ENCODE measurements at places on chromosomes 11 and 22.

GRCh38 chr11:33147559-33147958, 13.7 kb downstream of the CSTF3 start:
- DNase-seq = no peak

DNA sequence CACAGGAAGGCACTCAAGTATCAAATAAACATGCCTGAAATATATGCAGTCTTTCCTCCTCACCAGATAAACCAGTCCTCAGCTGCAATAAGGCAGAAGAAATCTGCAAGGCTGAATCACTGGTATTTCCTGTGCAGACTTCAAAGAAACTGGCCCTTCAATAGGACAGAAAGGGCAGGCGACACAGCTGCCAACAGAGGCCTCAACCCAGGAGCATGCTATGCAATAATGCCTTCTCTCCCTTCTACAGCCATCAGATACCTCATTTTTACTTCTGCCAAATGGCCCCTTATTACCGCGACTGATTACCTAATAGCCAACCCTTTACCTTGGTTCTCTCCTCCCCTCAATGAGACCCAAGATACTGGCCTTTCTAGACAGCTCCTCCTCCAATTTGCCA, 8.0 kb downstream of the NUMA1 start:
- DNase-seq = no peak

- DNase-seq = no peak
Measured at GRCh38 chr11:67248653-67249052, 17.6 kb upstream of the GRK2 start.

DNA sequence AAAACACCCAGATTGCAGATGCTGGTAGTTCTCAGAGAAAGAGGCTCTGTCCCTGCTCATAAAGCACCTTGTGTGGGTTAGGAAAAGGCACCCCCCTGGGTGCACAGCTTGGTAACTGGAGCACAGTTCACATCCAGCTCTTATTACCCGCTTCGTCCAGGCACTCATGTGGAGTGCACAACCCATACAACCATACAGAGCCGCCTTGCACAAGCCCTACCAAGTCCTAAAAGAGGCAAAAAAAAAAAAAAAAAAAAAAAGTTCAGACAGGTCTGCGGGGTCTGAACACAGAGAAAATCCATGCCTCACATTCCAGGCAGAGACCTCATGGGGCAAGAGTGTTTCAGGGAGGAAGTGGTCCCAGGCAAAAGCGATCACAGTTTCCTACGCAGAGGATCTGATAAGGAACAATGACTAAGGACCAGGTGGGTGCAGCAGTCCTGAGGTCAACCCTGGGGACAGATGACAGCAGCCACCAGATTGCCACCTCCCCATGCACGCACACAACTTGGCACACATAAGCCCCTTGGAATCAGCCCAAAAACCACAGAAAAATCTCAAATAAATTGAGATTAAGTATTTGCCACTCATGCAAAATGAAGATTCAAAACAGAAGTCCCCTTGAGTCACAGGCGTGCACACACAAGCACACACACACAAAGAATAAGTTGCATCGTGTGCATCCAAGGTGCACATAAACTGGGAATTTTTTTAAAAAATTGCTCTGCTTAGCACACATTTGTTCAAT, 12.3 kb downstream of the MB start:
- DNase-seq = peak; percentile 36

- DNase-seq = no peak
Measured at GRCh38 chr11:23585416-23586104, 725.3 kb upstream of the CCDC179 start.

DNA sequence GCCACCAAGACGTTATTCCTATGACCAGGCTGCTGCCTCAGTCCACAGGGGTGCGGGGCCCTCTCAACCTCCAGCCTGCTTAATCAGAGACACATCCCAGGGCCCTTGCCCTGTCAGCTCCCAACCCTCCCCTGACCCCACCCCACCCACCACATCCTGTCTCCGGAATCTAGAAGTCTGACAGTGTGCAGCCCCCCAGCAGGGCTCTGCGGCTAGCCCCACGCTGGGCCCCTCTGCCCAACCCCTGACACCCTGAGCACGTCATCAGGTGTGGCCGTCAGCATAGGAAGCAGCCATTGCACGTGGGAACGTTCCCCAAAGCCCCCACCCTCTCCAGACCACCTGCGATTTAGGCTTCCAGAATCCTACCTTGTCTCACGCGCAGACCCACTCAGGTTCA, 34.3 kb upstream of the IGSF9B start:
- DNase-seq = no peak

- DNase-seq = no peak
Measured at GRCh38 chr11:33930317-33931021, 38.6 kb upstream of the LMO2 start.

DNA sequence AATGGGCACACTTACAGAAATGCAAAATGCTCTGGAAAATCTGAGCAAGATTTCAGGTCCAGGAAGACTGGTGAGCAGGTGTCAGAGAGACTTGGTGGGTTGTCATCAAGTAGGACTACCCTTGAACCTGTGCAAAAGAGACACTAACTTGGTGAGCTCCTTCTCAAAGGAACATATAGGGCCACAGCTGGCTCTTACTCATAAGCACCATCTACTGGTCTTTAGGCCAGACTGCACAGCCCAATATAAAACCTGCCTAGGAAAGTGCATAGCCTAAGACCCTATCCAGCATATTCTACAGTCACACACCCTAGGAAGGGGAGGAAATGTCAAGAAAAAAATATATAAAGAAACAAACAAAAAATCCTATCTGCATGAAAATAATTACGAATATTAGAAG, 18.2 kb upstream of the OR10W1 start:
- DNase-seq = peak; percentile 10

DNA sequence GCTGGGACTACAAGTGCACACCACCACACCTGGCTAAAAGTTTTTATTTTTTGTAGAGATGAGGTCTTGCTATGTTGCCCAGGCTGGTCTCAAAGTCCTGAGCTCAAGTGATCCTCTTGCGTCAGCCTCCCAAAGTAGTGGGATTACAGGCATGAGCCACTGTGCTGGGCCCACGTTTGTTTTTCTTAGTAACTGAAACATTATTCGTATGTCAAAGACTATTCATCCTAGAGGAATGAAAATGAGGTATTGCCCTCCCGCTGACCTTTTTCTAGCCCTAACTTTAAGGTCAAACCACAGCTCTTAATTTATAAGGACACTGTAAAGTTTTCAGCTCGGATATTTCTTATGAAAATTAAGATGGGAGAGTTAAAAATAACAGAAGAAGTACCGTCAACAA, 33.2 kb upstream of the PAX6 start:
- DNase-seq = no peak

DNA sequence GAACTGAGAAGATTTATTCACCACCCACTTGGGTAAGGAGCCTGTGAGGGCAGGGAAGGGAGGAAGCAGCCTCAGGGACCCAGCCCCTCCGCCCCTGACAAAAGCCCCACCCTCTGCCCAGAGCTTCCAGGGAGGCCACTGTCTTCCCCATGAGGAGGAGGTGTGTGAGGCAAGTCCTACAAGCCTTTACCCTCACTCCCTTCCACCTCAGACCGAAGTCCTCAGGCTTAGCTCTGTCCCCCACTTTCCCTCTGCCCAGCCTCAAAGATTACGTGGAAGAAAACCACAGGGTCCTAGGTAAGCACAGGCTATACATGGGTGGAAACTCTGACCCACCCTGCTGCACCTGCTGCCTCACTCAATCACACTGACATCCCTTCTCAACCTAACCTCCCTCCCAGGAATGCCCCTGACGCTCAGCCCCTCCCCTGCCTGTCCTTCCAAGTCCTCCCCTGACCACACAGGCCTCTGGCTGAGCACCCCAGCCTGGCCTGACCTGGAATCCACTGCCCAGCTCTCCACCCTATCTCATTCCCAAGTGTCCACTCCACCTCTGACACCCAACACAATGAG, 3.6 kb upstream of the ARAP1 start:
- DNase-seq = no peak

GRCh38 chr11:15095736-15096228, 18.9 kb upstream of the INSC start:
- no peak for DNase-seq

DNA sequence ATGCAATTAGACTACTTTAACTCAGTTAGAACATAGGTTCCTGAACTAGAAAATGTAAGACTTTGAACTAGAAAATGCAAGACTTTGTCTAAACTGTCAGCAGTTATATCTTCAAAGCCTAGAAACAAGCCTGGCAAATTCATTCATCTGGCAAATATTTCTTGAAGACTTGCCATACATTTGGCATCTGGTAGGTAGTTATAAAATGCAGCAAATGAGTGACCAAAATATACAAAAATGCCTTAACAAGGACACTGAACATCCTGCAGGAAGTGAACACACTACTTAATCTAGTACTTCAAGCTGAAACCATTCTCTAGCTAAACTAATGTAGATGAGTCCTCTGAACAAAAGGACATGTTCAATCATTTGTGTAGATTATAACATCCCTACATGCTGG, 84.7 kb upstream of the SCUBE2 start:
- no peak for DNase-seq

- no peak for DNase-seq
Measured at GRCh38 chr11:109123816-109124787, 297.9 kb upstream of the C11orf87 start.

- peak; percentile 58 for DNase-seq
Measured at GRCh38 chr22:38461414-38462081, 6.3 kb upstream of the KDELR3 start.

DNA sequence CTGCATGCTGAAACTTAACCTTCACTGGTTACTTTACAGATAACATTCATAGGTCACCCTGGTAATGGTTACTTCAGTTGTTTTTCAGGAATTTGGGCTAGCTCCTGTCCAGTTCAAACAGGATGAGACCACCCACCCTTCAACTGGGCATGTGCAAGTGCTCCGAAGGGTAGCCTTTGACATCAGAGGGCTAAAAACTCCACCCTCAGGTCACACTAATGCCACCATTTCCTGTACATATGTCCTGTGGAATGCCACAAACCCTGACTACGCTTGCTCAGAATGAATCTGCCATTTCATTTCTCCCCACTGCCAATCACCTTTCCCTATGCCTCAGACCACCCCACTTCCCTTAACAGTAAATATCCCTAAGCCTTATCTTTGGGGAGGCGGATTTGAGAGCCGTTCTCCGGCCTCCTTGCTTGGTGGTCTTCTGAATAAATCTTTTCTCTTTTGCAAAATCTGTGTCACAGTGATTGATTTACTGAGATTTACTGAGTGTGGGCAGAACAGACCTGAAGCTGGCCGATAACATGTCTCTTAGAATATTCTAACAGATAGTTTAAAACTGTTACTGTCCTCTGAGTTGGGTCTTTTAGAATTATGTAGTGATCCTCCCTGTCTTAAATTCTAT, 25.4 kb upstream of the FXYD2 start:
- no peak for DNase-seq

DNA sequence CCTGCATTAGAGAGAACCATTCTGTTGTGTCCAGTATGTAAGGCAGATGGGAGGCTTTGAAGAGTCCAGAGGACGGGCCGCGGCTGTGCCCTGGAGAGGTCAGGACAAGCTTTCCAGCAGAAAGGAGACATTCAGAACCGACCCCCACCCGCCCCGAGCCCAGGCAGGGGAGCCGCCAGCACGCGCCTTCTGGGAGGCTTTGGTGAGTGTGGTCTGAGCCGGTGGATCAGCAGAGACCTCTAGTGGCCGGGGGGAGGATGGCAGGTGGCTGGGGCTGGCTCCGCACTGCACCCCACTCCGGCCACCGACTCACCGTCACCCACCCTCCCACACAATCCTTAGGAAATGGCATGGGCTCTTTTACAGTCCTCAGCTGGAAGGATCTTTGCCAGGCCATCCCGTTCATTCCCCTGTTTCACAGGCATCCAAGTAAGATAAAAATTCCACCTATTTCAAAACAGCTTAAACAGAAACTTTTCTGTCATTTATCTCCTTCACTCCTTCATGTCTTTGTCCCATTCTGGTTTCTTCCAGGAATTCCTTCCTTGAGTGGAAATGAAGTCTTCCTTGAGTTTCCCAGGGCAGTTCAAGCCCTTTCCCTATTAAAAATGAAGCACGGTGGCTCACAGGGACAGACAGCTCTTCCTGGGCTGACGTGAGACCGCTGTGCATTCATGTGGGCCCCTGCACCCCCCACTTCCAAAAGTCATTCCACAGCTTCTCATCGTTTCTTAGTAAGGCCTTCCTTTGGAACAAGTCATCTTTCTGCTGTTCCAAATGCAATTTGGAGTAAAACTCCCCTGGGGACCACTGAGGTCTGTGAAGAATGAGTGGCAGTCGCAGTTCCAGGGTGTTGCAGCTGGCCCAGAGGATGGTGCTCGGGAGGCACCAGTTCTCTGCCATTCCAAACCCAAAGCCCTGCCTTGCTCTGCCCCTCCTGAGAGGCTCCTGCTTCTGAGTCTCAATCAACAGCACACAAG, 91.0 kb downstream of the FEZ1 start:
- peak; percentile 66 for DNase-seq

Data from activated CD4-positive, alpha-beta T cell treated with anti-CD3 and anti-CD28 coated beads, Interleukin-2, Interleukin-4, amounts not matched to agents 100 ng/mL and 50 ng/mL, durations not matched to agents 16 hours and 8 hours (primary cell).